ENCODE measurements at places on chromosomes 1 and 21. TPM values are rescaled to one million over a fixed set of nuclear protein-coding genes. Genes with fewer than 3 reads are reported as not detected.

DNA sequence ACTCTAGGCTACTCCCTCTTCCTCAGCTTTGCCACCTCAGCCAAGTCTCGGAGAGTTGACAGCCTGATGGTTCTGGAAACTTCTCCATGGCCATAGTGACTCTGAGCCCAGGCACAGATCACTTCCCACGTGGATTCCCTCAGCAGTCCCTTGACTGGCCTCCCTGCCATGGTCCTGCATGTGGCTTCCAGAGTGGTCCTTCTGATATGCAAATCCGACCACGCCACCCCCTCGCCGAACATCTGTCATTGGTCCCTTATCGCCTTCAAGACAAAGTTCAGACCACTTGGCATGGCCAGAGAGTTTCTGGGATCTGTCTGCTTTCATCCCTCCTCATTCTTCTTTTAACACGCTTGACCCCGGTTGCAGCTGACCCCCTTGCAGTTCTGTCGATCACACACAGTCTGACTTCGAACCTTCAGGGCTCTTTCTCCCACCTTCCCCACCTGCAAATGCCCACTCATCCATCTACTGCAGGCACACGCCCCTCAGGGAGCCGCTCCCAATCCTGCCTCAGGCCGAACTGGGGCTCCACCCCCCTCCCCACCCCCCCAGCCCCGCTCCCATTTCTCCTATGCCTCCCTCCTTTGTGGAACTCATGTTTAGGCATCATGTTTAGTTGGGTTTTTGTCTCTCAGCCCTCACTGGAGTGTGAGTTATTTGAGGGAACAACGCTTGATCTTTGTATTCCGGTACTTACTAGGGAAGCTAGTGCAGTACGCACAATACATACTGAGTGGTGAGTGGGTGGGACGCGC is 29.0 kb downstream of the KIAA1614 start:
- no peak overlapping the region for H3K27ac ChIP-seq
- H3K36me3 ChIP-seq = peaks cover 39% of the 10 kb centered on the region
- H3K4me3 ChIP-seq = no peak overlapping the region
- DNase-seq = no peak
- no peaks in the 10 kb centered on the region for H3K27me3 ChIP-seq

- no peaks in the 10 kb centered on the region for H3K27me3 ChIP-seq
- no peak for DNase-seq
- no peaks in the 10 kb centered on the region for H3K36me3 ChIP-seq
Measured at GRCh38 chr21:27498025-27498424, 531.1 kb upstream of the ADAMTS5 start.

DNA sequence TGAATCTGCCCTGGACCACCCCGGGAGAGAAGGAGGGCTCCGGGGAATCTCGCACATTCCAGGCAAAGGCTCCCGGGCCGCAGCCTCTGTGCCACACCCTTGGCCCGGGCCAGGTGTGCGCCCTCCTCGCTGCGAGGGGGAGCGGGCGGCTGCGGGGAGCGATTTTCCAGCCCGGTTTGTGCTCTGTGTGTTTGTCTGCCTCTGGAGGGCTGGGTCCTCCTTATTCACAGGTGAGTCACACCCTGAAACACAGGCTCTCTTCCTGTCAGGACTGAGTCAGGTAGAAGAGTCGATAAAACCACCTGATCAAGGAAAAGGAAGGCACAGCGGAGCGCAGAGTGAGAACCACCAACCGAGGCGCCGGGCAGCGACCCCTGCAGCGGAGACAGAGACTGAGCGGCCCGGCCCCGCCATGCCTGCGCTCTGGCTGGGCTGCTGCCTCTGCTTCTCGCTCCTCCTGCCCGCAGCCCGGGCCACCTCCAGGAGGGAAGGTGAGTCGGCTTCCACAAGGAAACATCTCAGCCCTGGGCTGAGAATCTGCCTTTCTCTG is at the start of gene LAMC2:
TSS of gene LAMC2 (plus strand) at position 324 of the 550 bp plus-strand sequence. CDS start at position 413, 89 bp downstream.
- DNase-seq = peak; percentile 91
- H3K4me1 ChIP-seq = peaks cover 16% of the 10 kb centered on the region
- H3K36me3 ChIP-seq = no peaks in the 10 kb centered on the region
- peaks cover 15% of the 10 kb centered on the region for H3K27me3 ChIP-seq

DNA sequence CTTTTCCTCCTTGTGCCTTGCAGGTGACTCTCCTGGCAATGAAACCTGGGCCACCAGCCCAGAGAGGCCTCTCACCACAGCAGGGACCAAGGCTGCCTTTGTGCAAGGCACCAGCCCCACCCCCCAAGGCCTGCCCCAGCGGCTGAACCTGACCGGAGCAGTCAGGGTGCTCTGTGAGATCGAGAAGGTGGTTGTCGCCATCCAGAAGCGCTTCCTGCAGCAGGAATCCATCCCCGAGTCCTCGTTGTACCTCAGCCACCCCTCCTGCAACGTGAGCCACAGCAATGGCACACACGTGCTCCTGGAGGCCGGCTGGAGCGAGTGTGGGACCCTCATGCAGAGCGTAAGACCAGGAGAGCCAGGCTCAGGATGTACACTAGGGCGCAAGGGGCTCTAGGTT is 51.7 kb downstream of the UMODL1 start:
- peaks cover 6% of the 10 kb centered on the region for H3K4me1 ChIP-seq
- H3K27me3 ChIP-seq = peaks cover 92% of the 10 kb centered on the region
- H3K27ac ChIP-seq = no peak overlapping the region
- H3K36me3 ChIP-seq = no peaks in the 10 kb centered on the region
- no peak overlapping the region for H3K4me3 ChIP-seq
- DNase-seq = no peak

The RGS5 gene
- 172 TPM for total RNA-seq

Data from stomach (tissue), 19 donors.